Inflammatory macrophage treated with lipopolysaccharide for 4 hours (primary cell): ENCODE measurements at places on chromosomes 16 and 17.

GRCh38 chr16:89485701-89486246, 4.6 kb downstream of the ANKRD11 start:
- no peak for DNase-seq

- peak; percentile 21 for DNase-seq
These were observed 2.8 kb downstream of the SF3B3 start for GRCh38 chr16:70526403-70526802.

DNA sequence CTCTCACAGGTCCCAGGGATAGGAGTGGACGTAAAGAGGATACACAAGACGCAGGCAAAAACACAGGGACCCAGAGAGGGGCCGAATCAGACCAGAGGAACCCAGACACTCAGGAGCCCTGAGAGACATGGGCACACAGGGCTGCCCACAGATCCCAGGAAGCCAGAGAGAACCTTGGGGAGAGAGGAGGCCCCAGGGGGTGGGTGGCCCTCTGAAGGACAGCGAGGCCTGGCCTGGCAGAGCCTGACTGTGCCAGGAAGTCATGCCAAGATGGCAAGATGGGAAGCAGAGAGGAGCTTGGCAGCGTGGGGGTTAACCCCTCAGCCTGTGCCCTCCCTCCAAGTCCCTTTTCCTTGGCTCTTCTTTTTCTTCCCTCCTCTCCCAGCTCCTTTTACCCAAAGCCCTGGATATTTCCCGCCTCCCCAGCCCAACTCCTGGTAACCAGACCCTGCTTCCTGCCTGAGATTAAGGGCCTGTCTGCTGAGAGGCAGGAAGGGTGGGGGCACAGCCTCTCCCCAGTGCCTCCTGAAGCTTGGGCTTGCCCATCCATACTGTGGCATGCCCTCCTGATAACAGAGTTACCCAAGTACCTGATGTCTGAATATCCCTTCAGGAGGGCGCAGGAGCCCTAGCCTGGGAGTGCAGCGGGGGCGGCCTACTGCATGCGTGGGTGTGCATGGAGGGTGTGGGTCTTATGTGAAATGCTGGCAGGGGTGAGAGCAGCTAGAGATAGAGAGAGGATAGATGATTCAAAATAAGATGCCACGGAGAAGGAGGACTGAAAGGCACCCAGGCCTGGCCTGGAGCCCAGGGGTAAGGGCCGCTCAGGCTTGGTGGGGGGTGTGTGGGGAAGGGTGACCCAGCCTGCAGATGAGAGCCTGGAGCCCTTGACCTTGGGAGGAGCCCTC, 6.0 kb upstream of the TBX21 start:
- no peak for DNase-seq

DNA sequence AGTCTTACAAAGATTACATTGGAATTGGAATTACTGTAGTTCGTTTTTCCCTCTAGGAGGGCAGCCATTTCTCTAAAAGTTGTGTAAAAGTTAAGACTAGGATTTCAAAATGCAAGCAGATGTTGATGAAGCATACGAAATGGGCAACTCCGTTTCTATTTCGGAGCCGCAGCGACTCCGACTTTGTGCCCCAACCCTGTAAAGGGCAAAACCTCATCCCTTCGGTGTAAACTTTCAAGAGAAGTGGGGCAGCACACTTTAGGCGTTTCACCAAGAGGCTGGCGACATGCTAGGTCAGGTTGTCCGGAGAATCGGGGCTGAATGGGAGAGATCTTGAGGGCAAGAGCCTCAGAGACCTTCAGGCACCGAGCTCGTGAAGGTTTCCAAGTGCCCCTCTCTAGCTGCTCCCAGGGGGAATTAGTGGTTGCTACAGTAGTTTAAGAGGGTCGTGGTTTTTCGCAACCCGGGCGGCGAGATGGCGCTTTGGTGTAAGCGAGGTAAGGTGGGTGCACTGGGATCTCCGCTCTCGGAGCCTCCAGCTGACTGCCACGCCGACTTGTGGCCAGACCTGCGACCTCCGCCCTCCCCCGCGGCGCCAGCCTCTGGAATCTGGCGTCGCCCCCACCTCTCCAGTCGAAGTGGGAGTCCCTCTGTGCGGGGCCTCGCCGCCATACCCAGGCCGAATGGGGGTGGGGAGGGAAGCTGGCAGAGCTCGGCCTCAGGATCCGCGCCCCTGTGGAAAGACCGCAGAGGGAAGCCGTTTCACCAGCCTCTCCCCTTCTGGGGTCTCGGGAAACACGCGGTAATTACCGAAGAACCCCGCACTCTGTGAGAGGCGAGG, 1.0 kb upstream of the HEXIM2 start:
- DNase-seq, result peak; percentile 59

- no peak for DNase-seq
These were observed 4.9 kb upstream of the CIAO3 start for GRCh38 chr16:745739-746138.

DNA sequence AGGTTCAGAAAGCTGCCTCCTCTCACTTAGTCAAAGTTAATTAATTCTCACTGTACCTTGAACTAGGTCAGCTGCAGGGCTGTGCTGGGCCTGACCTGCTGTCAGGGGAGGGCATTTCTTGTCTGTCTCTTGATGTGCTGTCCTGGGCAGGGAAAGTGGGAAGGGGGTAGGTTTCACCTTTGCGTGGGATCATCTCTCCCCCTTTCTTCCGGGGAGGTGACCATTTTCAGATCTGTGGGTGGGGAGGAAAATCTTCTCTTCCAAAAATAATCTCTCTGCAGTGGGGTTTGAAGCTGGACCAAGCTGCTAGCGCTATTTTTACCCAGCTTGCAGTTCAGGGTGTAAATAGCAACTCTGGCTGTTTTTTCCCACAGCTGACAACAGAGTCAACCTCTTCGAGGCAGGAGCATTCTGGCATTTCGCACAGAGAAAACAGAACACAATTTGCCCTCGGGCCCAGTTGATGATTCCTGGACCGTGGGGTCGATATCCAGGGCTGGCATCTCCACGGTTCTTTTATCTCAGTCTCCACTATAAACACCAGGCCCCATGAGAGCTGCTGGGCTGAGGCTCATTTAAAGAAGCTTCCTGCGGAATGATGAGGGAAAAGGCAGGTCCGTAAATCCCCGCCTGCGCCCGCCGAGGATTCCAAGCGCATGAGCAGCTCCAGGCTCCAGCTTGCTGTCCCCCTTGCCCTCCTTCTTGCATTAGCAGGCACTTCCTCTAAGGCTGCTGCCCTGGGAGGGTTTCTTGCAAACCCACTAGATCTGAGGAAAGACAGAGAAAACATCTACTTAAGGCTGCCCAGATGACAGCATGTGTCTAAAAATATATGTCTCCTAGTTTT, 93.9 kb downstream of the YPEL2 start:
- peak; percentile 68 for DNase-seq

- DNase-seq, result no peak
These were observed 1.3 kb upstream of the PSMB3 start for GRCh38 chr17:38751144-38751807.

DNA sequence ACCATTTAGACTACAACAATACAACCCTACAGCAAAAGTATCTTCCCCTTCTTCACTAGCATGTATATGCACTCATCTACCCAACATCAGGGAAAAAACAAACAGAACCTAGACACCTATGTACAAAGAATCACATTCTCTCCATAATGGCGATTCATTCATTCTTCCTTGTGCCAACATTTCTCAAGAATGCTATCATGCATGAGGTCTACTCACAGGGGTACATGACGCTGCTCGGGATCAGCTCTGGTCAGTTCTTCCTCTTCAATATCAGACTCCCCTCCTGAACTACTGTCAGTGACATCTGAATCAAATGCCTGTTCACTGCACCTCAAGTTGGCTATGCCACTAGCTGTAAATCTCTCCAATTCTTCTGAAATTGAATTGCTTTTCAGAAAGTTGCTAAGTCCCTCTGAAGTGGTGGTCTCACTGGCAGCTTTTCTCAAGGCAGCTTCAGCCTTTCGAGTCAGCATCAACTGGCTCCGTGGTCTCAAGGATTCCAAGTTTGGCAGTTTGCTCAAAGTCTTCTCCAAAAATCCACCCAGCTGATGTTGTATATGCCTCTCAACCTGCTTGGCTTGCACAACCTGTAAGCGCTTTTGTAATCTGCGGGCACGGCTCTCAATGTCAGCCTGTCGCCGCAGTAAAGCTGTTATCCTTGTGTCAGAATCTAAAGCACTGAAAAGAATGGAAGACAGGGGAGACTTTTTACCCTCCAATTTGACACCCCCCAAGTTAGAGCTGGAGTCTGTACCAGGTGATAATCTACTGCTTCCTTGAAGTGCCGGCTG, 22.4 kb downstream of the KANSL1 start:
- DNase-seq, result no peak
